ENCODE measurements at places on chromosomes 7 and 10.
A peak's percentile ranks its signal among the peaks of the same experiment; 100 is the strongest.

DNA sequence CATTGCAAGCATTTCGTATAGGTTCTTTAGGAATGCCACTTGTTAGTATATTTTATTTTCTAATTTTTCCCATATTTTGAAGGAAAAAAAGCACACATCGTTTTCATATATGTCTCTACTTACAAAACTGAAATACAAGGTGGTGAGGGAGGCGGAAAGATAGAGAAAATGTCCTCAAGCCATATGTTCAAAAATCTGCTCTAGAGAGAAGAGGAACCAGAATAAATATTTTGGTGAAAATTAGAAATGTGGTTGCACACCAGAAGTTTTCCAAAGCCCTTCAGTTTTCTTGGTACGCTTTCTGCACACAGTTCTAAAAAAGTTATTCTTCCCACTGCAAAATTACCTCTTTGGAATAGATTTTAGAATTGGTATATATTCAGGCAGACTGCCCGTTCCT, 107.4 kb upstream of the RHOBTB1 start:
- H3K27ac ChIP-seq: no peak overlapping the region
- H3K36me3 ChIP-seq: no peaks in the 10 kb centered on the region
- DNase-seq: no peak
- H3K4me1 ChIP-seq: no peaks in the 10 kb centered on the region

DNA sequence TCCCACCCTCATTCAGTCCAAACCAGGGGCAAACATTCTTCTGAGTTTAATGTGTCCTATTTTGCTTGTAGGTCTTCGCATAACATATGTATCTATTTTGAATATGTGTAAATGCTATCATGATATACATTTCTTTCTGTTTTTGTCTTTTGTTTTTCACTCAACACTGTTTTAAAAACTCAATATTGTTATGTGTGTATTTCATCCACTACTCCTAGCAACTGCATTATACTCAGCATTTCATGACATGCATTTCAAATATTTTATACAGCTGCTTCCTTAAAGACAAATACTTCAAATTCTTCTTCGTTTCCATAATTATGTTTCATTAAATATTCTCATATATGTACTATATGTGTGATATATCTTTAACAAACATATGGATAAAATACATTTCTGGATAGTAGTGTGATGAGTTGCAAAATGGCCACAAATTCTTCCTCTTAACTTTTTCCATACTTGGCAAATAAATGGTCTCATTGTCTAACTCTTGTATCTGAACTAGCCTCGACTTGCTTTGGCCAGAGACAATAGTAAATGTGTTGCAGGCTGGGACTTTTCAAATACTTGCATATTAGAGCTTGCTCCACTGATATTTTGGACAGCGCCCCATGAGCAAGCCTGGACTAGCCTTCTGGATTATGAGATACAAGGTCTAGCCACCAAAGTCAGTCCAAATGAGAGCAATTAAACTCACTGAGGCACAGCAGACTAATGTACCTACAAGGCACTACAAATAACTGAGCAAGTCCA, 539.7 kb upstream of the KCND2 start:
- no peaks in the 10 kb centered on the region for H3K4me1 ChIP-seq
- H3K27me3 ChIP-seq: no peaks in the 10 kb centered on the region
- H3K27ac ChIP-seq: no peak overlapping the region
- H3K4me3 ChIP-seq: no peak overlapping the region

DNA sequence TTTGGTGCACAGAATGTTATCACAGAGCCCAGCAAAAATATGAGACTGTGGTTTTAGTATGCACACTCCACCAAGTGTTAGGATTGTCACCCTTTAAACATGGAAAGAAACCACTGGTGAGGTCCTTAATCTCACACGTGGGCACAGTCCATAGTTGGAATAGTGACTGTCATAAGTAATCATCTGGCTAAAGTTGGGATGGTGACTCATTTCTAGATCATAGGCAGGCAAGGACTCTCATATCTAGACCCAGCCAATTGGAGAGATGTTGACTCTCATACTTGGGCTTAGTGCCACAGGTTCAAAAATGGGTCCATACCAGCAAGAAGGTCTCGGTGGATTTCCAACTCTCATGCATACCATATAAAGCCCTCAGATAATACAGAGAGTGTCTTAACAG, 39.6 kb upstream of the ZNF680 start:
- no peaks in the 10 kb centered on the region for H3K27me3 ChIP-seq
- H3K27ac ChIP-seq: no peak overlapping the region
- no peak for DNase-seq
- H3K36me3 ChIP-seq: peaks cover 1% of the 10 kb centered on the region

DNA sequence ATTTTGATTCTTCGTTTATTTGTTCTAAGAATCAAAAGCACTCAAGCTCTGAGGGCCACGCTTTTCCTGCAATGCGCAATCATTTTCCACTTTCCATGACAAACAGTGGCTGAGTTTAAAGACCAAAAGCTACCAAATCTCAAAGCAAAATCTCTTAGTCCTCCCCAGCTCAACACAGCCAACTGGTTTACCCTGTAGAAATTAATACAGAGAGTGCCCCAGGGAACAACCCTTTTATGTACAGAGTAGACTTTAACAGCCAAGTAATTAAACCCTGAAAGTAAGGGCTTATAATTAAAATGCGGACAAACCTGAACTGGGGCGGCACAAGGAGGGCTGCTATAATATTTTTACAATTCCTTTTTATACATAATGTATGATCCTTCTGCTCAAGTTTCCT, 53.2 kb downstream of the FAM53B start:
- peaks cover 84% of the 10 kb centered on the region for H3K4me1 ChIP-seq
- no peaks in the 10 kb centered on the region for H3K27me3 ChIP-seq
- no peak overlapping the region for H3K27ac ChIP-seq
- no peak for DNase-seq
- H3K4me3 ChIP-seq: no peak overlapping the region

DNA sequence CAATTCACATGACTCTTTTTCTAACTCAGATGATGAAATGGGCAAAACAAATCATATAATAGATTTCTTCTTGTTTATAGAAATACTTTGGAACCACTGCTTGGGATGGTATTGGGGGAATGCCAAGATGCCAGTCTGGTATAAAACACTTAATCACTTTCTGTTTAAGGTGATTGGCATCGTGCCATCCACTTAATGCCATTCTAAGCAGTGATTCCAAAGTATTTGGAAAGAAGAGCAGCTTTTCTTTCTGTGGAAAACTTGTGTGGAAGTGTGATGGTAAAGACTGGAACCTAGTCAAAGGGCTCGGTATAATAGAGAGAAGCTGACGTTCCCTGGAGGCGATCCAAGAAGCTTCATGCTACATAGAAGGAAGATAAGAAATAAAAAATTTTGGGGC, 120.6 kb downstream of the TMEM26 start:
- no peaks in the 10 kb centered on the region for H3K27me3 ChIP-seq

DNA sequence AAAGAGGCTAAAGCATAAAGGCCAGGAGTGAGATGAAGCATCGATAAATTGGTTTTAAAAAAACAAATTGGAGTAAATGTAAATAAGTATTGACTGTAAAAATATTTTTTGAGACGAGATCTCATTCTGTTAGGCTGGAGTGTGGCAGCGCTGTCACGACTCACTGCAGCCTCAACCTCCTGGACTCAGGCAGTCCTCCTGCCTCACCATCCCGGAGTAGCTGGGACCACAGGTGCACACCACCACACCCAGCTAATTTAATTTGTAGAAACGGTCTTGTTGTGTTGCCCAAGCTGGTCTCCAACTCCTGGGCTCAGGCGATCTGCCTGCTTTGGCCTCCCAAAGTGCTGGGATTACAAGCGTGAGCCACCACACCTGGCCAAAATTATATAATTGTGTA, 17.8 kb downstream of the HNRNPA2B1 start:
- no peak overlapping the region for H3K4me3 ChIP-seq
- H3K27ac ChIP-seq: no peak overlapping the region
- DNase-seq: no peak
- H3K36me3 ChIP-seq: peaks cover 63% of the 10 kb centered on the region
- no peaks in the 10 kb centered on the region for H3K27me3 ChIP-seq

GRCh38 chr10:6297522-6297921, 94.8 kb downstream of the PFKFB3 start:
- peaks cover 84% of the 10 kb centered on the region for H3K4me1 ChIP-seq
- DNase-seq: no peak
- peaks cover 20% of the 10 kb centered on the region for H3K36me3 ChIP-seq
- H3K27ac ChIP-seq: peak overlapping the region; percentile 55
- H3K4me3 ChIP-seq: no peak overlapping the region

- H3K4me3 ChIP-seq: no peak overlapping the region
- H3K27me3 ChIP-seq: no peaks in the 10 kb centered on the region
- no peak overlapping the region for H3K27ac ChIP-seq
- H3K4me1 ChIP-seq: no peaks in the 10 kb centered on the region
- no peak for DNase-seq
These were observed 110.8 kb downstream of the CD36 start for GRCh38 chr7:80749270-80749669.

GRCh38 chr10:89213191-89213808, 6.2 kb upstream of the CH25H start:
- peaks cover 19% of the 10 kb centered on the region for H3K4me1 ChIP-seq
- no peaks in the 10 kb centered on the region for H3K36me3 ChIP-seq
- DNase-seq: no peak
- no peak overlapping the region for H3K4me3 ChIP-seq
- H3K27me3 ChIP-seq: peaks cover 30% of the 10 kb centered on the region

- no peaks in the 10 kb centered on the region for H3K4me1 ChIP-seq
- no peak overlapping the region for H3K27ac ChIP-seq
- no peak overlapping the region for H3K4me3 ChIP-seq
- no peaks in the 10 kb centered on the region for H3K36me3 ChIP-seq
- no peak for DNase-seq
These were observed 251.5 kb downstream of the TRIL start for GRCh38 chr7:28706584-28706983.

DNA sequence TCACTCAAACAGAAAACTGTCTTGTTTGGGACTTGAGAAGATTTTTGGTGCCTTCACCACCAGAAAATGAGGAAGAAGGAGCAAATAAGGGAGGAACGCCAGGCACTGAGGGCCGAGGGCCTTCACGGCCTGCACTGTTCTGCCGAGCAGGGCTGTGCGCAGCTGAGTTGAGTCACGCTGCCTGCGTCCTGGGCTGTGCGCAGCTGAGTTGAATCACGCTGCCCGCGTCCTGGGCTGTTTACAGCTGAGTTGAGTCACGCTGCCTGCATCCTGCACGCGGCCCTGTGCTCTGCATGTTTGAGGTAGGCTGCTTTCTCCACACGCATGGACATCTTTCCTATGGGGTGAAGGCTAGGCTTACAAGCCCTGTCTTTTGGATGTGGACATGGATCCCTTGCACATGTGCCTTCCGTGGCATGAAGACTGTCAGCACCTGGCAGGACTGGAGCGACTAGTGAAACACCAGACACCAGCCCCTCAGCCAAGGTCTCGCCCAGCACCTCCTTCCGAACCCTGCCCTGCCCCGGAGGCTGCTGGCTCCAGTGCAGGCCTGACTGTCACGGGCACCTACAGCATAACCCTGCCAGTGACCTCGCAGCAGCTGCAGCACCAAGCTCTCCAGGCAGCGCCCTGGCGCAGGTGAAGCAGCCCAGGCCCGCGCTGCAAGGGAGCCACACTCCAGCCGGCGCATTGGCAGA, 96.7 kb downstream of the HTR5A start:
- H3K4me3 ChIP-seq: no peak overlapping the region
- DNase-seq: no peak
- no peak overlapping the region for H3K27ac ChIP-seq
- peaks cover 10% of the 10 kb centered on the region for H3K27me3 ChIP-seq
- no peaks in the 10 kb centered on the region for H3K4me1 ChIP-seq
- H3K36me3 ChIP-seq: no peaks in the 10 kb centered on the region

GRCh38 chr7:23254051-23254681, 7.6 kb downstream of the GPNMB start:
- no peaks in the 10 kb centered on the region for H3K36me3 ChIP-seq
- peaks cover 63% of the 10 kb centered on the region for H3K27me3 ChIP-seq
- H3K4me1 ChIP-seq: no peaks in the 10 kb centered on the region
- no peak overlapping the region for H3K4me3 ChIP-seq
- H3K27ac ChIP-seq: no peak overlapping the region
- DNase-seq: no peak

GRCh38 chr7:158318511-158318913, 269.1 kb downstream of the PTPRN2 start:
- no peaks in the 10 kb centered on the region for H3K36me3 ChIP-seq
- no peak overlapping the region for H3K27ac ChIP-seq
- DNase-seq: no peak
- H3K4me3 ChIP-seq: no peak overlapping the region
- no peaks in the 10 kb centered on the region for H3K4me1 ChIP-seq
- peaks cover 2% of the 10 kb centered on the region for H3K27me3 ChIP-seq

DNA sequence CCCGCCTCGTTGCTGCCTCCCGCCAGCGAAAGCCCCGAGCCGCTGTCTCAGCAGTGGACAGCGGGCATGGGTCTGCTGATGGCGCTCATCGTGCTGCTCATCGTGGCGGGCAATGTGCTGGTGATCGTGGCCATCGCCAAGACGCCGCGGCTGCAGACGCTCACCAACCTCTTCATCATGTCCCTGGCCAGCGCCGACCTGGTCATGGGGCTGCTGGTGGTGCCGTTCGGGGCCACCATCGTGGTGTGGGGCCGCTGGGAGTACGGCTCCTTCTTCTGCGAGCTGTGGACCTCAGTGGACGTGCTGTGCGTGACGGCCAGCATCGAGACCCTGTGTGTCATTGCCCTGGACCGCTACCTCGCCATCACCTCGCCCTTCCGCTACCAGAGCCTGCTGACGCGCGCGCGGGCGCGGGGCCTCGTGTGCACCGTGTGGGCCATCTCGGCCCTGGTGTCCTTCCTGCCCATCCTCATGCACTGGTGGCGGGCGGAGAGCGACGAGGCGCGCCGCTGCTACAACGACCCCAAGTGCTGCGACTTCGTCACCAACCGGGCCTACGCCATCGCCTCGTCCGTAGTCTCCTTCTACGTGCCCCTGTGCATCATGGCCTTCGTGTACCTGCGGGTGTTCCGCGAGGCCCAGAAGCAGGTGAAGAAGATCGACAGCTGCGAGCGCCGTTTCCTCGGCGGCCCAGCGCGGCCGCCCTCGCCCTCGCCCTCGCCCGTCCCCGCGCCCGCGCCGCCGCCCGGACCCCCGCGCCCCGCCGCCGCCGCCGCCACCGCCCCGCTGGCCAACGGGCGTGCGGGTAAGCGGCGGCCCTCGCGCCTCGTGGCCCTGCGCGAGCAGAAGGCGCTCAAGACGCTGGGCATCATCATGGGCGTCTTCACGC, 825 bp downstream of the ADRB1 start:
- H3K27ac ChIP-seq: no peak overlapping the region
- peaks cover 80% of the 10 kb centered on the region for H3K27me3 ChIP-seq
- peak overlapping the region; percentile 59 for H3K4me3 ChIP-seq
- no peak for DNase-seq

- DNase-seq: no peak
- no peaks in the 10 kb centered on the region for H3K27me3 ChIP-seq
- no peak overlapping the region for H3K4me3 ChIP-seq
- H3K36me3 ChIP-seq: no peaks in the 10 kb centered on the region
- no peak overlapping the region for H3K27ac ChIP-seq
- no peaks in the 10 kb centered on the region for H3K4me1 ChIP-seq
These were observed 617.1 kb downstream of the KCNMA1 start for GRCh38 chr10:77020426-77021040.

- H3K4me3 ChIP-seq: no peak overlapping the region
- H3K4me1 ChIP-seq: peaks cover 47% of the 10 kb centered on the region
- no peak for DNase-seq
- peaks cover 47% of the 10 kb centered on the region for H3K36me3 ChIP-seq
- H3K27me3 ChIP-seq: no peaks in the 10 kb centered on the region
These were observed 7.6 kb downstream of the BPGM start for GRCh38 chr7:134654104-134654775.

GRCh38 chr10:104303594-104304355, 34.5 kb downstream of the ITPRIP start:
- H3K27ac ChIP-seq: no peak overlapping the region
- no peak for DNase-seq
- peaks cover 25% of the 10 kb centered on the region for H3K36me3 ChIP-seq
- H3K4me1 ChIP-seq: peaks cover 78% of the 10 kb centered on the region
- H3K27me3 ChIP-seq: peaks cover 2% of the 10 kb centered on the region
- no peak overlapping the region for H3K4me3 ChIP-seq

Data from activated T-helper 1 cell treated with anti-CD3 and anti-CD28 coated beads, Interleukin-12 subunit alpha, Interleukin-12 subunit beta, Interleukin-2, Interleukin-4 antibody, amounts not matched to agents 30 ng/mL and 10 ng/mL and 1 ng/mL, durations not matched to agents 14 hours and 24 hours and 36 hours (primary cell).